ENCODE measurements at places on chromosomes 4 and X. TPM values are rescaled to one million over a fixed set of nuclear protein-coding genes. Genes with fewer than 3 reads are reported as not detected.

DNA sequence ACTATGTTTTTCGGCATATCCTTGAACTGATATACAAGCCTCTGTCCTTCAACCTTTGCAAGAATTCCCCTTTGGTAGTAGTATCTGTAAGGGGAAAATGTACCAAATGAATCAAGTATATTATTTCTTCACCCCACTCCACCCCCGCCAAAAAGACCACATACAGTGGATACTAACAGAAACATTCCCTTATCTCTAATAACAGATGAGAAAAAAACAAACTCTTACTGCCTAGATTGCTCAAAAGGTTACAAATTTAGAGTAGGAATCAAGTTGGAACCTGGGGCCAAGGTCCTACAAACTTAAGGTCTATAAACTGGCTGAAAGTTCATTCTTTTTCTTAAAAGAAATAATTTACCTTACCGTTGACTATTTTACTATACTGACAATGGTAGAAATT is 45.0 kb downstream of the NOCT start:
- no peak for DNase-seq

DNA sequence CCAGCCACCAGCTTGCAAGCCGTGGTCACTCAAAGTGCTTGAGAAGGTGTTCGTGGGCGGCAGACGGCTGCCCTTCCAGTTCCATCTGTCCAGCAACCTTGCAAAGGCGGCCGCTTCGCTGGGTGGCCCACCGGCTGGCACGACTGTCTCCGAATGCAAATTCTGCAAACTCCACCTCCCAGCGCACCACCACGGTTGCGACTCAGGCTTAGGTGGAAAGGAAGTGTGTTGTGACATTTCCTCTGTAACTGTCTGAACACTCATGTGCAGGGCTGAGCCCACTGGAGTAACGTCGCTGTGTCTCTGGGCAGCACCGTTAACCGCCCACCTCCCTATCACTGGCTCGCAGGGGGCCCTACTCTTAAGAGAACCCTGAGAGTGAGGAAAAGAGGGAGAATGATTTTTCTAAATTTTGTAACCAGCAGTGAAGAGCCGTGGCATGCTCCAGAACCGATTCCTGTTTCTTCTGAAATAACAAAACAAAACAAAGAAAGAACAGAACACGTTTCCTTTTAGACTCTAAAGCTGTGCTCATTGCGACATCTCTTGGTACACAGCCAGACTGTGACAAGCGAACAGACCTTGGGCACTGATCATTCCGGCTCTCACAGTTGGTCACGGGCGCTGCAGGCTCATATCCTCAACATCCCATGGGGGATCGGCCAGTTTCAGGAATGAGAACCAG is at the start of gene P2RY8:
TSS of gene P2RY8 (minus strand) at position 155 of the 685 bp plus-strand sequence. CDS start 70,627 bp downstream, outside the sequence.
- DNase-seq = no peak

GRCh38 chr4:8525383-8526120 is 54.6 kb upstream of the GPR78 start:
- no peak for DNase-seq

DNA sequence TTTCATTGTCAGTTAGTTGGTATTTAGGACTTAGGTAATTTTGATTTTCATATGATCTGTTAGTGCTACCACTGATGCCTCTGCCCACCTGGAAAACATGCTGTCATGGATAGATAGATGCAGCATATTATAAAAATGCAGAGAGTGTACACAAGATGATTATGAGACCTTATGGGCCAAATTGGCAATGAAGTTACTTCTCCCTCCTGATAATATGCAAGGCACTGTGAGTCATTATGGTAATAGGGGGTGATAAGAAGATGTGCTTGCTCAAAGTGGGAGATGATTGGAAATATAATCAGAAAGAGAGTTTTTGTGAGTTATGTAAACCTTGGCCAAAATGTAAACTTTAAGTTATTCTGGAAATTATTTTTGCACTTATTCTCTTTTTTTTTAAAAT is 56.6 kb upstream of the RHOH start:
- no peak for DNase-seq

DNA sequence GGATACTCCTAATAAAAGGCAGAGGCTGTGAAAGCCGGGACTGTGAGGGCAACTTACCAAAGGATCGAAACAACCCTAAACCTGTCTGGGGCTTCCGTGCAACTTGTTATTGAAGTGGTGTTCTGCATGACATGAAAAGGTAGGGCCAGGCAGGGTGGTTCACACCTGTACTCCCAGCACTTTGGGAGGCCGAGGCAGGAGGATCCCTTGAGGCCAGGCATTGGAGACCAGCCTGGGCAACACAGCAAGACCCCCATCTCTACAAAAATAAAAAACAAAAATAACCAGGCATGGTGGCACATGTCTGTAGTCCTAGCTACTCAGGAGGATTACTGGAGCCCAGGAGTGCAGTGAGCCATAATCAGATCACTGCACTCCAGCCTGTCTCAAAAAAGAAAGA is 12.3 kb downstream of the CASP3 start:
- DNase-seq = no peak

DNA sequence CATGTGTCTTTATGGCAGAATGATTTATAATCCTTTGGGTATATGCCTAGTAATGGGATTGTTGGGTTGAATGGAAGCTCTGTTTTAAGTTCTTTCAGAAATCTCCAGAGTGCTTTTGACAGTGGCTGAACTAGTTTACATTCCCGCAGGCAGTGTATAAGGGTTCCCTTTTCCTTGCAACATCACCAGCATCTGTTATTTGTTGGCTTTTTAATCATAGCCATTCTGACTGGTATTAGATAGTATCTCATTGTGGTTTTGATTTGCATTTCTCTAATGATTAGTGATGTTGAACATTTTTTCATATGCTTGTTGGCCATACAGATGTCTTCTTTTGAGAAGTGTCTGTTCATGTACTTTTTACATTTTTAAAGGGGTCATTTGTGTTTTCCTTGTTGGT is 129.8 kb downstream of the TBCK start:
- DNase-seq = no peak

- no peak for DNase-seq
Measured at GRCh38 chr4:87130985-87131703, 89.3 kb downstream of the KLHL8 start.

GRCh38 chrX:150036181-150036580 is 97.9 kb upstream of the EOLA2 start:
- DNase-seq = no peak

- no peak for DNase-seq
Measured at GRCh38 chr4:173074501-173074946, 94.1 kb upstream of the GALNT7 start.

- no peak for DNase-seq
Measured at GRCh38 chrX:150219374-150220185, 143.5 kb upstream of the MAMLD1 start.

DNA sequence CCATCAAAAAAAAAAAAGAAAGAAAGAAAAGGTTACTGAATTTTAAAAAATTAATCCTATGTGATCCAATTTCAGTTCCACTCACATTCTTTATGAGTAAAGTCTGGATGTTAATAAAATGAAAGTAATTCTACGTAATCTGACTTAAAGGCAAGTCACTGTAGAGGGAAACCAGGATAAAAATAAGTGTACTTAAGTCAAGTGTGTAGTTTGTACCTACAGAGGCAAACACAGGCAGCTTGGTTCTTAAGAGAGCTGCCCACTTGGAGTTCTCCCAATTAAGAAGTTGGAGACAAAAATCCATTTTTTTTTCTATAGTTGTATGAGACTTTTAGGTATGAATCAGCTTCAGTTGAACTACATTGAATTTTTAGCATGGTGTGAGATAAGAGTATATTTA is 7.0 kb upstream of the LRAT start:
- no peak for DNase-seq

DNA sequence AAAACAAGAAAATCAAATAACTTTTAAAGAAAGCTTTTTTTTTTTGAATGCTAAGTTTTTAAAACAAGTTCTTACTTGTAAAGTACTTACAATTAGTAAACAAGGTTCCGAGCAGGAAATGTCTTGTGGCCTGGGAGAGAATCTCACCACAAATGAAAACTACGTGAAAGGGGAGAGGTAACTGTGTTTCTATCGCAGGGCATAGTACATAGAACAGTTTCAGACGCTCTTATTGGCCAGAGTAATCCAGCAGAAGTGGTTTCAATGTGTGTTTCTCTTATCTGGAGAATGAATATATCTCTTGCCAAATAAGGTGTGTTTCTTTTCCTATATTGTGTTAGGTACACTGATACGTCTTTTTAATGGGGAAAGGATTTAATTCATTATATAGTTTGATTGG is at the start of gene PLAC8:
TSS of gene PLAC8 (minus strand) at position 154 of the 400 bp plus-strand sequence. CDS start 6,808 bp downstream, outside the sequence.
- DNase-seq = no peak

DNA sequence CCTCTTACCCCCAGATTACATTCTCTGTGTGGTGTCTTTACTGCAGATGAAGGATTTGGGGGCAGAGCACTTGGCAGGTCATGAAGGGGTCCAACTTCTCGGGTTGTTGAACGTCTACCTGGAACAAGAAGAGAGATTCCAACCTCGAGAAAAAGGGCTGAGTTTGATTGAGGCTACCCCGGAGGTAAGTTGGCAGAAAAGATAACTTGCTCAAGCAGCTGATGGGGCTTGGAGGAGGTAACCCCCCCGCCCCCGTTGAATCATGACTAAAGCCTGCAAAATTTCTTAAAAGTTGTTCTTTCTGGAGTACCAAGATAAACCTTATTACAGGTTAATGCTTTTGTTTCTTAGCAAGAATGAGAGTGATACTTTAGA is 1.5 kb downstream of the CCNG2 start:
- DNase-seq = no peak

GRCh38 chrX:110746014-110746413 is 49.6 kb downstream of the CHRDL1 start:
- DNase-seq = no peak

DNA sequence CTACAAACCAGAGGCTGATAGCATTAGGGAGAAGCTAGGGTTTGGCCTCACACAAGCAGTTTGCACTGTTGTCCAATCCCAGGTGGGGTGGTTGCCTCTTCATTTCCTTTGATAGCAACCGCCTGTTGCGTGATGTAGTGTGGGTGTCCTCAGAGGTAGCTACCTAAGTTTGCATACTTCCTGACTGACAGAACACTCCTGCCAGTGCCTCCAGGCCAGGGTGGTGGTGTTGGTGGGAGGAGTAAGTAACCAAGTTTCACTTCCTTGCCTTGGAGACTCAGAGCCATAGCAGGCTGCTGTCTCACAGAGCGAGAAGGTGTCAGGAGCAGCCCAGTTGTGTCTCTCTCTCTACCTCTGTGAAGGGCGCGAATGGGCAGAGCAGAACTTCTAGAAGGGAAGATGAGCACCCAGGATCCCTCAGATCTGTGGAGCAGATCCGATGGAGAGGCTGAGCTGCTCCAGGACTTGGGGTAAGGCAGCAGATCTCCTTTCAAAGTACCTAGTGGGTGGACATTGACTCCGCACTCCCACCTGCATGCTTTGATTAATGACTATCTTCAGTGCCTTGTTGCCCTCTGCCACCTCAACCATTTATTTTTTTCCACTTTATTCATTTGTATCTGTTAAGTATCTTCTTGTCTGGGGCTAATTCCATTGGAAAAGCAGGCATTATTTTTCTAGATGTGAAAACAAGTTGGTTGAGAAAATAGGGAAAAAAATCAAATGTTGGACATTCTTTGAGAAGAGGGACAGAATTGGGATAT is at the start of gene DAPP1:
TSS of gene DAPP1 (plus strand) at position 283 of the 764 bp plus-strand sequence. CDS start at position 370, 87 bp downstream.
- DNase-seq = peak; percentile 15

GRCh38 chr4:60223208-60223923 is 976.8 kb upstream of the ADGRL3 start:
- DNase-seq = no peak

- DNase-seq = no peak
Measured at GRCh38 chr4:31923634-31924033, 1203.5 kb downstream of the PCDH7 start.

- no peak for DNase-seq
Measured at GRCh38 chrX:50106051-50106675, 94.6 kb downstream of the AKAP4 start.

- DNase-seq = no peak
Measured at GRCh38 chr4:29459926-29460325, 1260.2 kb upstream of the PCDH7 start.

DNA sequence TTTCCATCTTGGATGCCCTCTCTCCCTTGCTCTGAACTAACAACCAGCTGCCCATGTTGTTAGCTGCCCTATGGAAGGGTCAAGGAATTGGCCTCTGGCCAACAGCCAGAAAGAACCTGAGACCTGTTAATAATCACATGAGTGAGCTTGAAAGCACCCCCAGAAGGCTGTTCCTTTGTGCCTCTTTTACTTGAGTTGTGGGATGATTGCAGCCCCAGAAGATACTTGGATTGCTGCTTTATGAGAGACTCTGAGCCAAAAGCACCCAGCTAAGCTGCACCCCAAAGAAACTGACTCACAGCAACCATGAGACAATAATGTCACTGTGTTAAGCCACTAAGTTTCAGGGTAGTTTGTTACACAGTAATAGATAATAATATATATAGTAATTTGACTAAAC is 73.3 kb downstream of the FRYL start:
- DNase-seq = no peak

- DNase-seq = no peak
Measured at GRCh38 chr4:138158746-138159297, 83.3 kb downstream of the SLC7A11 start.

Gene RAB9B
- polyA plus RNA-seq = 2.6 TPM

Gene ZNF630
- polyA plus RNA-seq = 3.9 TPM

Gene ANXA10
- 0.25 TPM for polyA plus RNA-seq

Gene RAP2C
- polyA plus RNA-seq = 48.0 TPM

Gene PAGE2
- not detected for polyA plus RNA-seq

Gene FAM200B
- polyA plus RNA-seq = 87.7 TPM

Gene TRIM60
- polyA plus RNA-seq = 0.06 TPM

Gene TAPT1
- polyA plus RNA-seq = 42.6 TPM

Gene UBQLN2
- polyA plus RNA-seq = 44.2 TPM

Gene EIF4E
- polyA plus RNA-seq = 128 TPM

Data from right renal pelvis (tissue), 4 donors.